ENCODE measurements at places on chromosomes 2 and 18.

- DNase-seq = no peak
Measured at GRCh38 chr2:9205486-9205885, 1.1 kb upstream of the ASAP2 start.

DNA sequence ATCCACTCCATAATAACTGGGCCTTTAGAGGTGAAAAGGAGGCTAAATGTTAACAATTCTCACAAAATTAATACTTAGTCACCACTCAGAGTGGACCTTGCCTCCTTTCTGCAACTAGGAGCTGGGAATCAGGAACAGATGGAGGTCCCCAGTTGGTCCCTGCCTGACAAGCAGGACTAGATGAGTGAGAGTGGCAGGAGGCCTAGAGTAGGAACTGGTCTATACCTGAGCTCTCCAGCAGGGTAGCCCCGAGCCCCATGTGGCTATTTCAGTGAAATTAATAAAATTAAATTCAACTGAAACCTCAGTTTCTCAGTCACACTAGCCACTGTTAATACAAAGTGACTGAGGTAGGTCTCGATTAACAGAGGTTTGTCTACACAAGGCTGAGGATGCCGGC is 150.5 kb downstream of the MYO5B start:
- DNase-seq = no peak

- DNase-seq = no peak
Measured at GRCh38 chr2:231475965-231476364, 11.7 kb upstream of the NCL start.

DNA sequence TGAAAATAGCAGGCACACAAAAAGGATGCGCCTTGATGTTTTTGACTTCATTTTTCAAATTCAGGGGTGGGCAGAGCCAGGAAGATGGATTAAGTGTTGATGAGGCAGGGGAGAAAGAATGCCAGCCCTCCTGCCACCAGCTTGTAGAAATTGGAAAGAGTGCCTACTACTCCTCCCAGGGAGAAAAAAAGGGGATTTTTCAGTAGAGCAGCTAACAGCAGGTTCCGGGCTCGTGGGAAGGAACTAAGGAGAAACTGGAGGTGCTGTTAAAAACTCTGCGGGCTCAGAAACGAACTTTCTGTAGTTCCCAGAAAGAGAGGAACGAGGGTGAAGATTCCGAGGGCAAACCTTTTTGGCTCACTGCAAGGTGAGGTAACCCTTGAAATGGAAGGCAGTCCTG is 100.1 kb upstream of the MCFD2 start:
- DNase-seq = no peak

- DNase-seq = no peak
Measured at GRCh38 chr2:230541934-230542380, 126.0 kb downstream of the SP100 start.

- no peak for DNase-seq
Measured at GRCh38 chr18:35186291-35187034, 54.4 kb upstream of the ZNF397 start.

GRCh38 chr2:9221223-9221622 is 14.6 kb downstream of the ASAP2 start:
- no peak for DNase-seq

DNA sequence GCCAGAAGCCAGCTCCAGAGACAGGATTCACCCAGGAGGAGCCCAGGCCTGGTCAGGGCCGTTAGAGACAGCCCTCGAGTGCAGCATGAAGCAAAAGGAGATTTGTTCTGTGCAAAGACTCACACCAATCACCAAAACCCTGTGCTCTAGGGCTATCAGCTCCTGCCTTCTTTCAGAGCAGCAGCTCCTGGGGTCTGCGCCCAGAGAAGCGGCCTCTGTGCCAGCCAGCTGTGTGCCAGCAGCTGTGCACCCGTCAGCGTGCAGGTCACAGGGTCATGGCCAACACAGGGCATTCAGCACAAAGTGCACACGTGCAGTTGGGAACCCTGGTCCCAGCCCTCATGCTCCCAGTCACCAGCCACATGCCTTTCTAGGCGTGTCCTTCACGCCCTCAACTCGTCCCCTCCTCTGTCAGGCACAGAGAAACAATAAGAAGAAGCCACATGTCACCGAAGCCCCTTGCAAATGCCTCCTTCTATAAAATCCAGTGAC is 49.3 kb downstream of the ZNF516 start:
- no peak for DNase-seq

GRCh38 chr2:224171226-224171625 is 132.1 kb upstream of the SERPINE2 start:
- no peak for DNase-seq

DNA sequence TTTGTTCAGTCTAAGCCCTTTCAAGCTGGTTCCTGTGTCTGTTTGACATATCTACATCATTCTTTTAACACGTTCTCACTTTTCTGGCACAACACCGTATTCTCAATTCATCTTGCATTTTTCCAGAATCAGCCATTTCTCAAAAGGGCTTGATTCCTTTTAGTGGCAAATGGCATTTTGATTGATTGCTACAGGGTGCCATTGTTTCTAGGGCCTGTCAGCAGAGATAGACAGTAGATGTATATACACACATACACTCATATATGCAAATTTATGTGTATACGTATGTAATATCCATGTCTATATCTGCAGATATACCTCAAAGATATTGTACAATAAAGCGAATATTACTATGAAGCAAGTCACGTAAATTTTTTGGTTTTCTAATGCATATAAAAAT is 367.9 kb upstream of the TNP1 start:
- no peak for DNase-seq

DNA sequence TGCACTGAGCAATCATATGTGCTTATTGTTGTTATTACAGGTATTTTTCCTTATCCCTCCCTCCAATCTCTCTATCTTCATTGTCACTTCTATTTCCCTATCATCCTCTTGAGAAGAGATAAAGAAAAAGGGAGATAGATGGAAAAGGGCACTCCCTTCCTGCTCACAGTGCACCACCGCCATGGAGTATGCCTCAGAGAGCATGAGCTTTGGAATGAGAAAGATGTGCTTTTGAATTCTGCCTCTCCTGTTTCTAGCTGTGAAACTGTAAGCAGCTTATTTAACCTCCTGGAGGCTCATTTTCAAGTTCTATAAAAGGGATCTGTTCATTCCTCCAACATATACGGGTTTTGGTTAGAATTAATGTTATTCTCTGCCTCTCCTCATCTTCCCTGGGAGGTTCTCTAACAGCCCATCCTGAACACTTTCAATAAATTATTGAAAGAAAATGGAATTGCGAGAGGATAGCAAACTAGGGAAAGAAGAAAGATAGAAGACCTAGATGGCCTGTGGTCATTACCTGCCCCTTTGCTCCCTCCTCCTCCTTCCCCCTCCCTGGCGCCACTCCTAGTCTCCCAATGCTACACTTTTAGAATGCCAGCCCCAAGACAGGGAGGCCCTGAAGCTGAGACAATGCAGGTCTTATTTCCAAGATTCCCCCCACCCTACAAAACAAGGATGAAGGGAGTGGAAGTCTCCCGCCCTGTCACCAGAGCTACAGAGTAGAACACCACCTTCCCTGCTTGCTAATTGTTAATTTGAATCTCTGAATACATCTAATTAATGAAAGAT is 37.8 kb downstream of the FIGN start:
- DNase-seq = no peak

GRCh38 chr18:23641143-23641720 is 21.5 kb downstream of the ANKRD29 start:
- no peak for DNase-seq

GRCh38 chr18:3329471-3329870 is 67.5 kb downstream of the MYL12B start:
- DNase-seq = no peak

DNA sequence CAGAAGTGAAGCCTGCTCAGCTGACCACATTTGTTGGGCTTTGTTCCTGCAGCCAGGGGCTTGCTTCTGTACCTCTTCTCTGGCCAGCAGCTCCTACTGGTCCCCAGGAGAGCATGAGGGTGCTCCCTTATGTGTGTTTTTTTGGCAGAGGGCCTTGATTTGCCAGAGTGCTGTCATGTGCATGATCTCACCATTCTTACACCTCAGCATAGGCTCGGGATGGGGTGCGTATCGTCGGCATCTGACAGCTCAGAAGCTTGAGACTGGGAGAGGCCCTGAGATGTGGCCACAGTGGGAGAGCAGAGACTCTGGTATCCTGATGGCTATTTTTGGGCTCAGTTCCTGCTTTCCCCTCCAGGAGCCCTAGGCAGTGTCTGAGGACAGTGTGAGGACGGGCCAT is 71.2 kb downstream of the CELF4 start:
- no peak for DNase-seq

- no peak for DNase-seq
Measured at GRCh38 chr2:42961385-42961811, 169.0 kb upstream of the HAAO start.

- DNase-seq = peak; percentile 6
Measured at GRCh38 chr2:152421521-152422370, 86.8 kb downstream of the FMNL2 start.

DNA sequence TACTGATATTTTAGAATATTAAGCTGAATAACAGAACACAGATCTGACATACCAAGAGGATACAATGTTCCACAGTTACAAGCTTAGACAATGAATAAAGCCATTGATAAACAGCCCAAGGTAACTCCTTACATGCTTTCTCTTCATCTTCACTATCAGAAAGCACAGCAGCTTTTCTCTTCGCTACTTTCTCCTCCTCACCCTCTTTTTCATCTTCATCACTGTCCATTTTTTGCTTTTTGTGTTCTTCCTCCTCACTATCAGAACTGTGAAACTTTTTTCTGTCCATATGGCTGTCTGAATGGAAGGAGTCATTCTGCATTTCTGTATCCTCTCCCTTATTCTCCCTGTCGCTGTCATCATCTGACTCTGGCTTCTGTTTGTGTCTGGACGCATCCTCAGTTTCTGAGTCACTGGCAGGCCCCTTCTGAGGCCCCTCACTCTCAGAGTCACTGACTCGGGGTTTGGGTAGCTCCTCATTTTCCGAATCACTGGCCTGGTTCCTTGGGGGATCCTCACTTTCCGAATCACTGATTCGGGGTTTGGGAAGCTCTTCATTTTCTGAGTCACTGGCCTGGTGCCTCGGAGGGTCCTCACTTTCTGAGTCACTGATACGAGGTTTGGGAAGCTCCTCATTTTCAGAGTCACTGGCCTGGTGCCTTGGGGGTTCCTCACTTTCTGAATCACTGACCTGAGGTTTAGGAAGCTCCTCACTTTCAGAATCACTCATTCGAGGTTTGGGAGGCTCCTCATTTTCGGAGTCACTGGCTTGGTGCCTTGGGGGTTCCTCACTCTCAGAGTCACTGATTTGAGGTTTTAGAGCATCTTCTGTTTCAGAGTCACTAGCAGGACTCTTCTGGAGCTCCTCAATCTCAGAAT is 21.5 kb downstream of the IWS1 start:
- no peak for DNase-seq

GRCh38 chr2:176080540-176081375 is 3.0 kb downstream of the EVX2 start:
- DNase-seq = no peak

GRCh38 chr2:241762321-241762932 is 14.2 kb upstream of the GAL3ST2 start:
- DNase-seq = peak; percentile 23
